ENCODE measurements at places on chromosomes 5 and 9.

DNA sequence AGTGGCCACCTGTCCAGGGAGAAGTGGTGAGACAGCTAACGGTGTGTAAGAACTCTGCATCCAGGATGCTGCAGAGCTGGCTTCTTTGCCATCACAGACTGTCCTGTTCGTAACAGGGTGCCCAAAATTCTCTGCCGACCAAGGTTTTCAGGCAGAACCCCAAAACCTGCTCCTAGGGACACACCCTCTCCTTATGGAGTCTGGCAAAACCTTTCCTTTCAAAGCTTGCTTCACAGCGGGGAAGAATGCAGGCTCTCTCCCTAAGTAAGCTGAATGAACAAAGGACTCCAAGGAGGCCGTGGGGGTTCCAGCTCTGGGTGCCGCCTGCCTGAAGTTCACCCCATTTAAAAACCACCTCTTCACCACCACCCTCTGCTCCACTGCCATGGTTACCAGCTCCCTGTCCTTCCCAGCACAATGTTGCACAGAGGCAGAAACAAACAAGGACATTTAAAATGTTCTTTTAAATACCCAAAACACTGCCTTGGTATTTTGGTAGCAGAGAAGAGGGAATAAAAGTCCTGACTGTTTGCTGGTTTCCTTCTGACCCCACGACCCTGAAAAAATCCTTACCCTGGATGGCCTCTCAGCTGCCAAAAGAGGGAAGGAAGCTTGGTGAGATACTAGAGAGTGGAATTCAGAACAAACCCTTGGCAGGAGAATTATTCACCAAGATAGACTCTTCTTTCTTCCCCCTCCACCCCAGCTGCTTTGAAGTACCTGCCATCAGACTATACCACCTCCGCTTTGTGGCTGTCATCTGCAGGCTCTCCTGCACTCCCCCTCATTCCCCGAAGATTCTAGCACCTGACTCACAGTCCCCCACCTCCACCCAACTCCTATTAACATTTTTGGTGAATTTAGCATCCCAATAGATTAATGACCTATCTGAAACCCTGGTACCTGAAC, 7.1 kb upstream of the KLF9 start:
- DNase-seq: no peak

DNA sequence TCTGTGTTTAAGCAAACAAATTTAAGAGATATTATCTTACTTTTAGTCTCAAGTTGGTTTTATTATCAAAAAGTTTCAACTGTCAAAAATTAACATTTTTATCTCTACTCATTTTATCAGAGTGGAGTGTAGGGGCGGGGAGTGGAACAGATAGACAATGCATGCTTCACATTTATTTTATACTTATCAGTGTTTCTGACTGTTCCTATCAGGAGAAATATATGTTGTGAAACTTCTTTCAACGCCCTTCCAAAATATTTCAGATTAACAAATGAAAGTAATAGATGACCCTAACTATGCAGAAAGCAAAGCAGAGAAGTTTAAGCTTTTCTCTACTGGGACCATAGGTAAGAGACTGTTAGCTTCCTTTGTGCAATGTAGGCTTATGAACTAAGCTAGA, 44.9 kb upstream of the MAST4 start:
- DNase-seq: no peak

DNA sequence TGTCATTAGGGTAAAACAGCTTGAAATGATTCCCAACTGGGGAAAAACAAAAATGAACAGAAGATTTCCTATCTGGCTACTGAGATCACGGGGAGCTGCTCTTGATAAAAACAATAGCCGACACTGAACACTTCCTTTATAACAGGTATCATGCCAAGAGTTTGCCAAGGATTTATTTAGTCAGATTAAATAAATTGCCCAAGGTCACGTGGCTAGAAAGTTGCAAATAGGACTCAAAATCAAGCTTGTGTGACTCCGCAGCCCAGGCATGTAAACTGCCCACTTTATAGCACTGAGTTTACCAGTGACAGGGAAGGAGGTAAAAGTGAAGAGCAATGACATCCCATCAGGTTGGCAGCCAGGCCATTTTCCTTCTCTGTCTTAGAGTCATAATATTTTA, 120.7 kb upstream of the ZNF618 start:
- DNase-seq: no peak

DNA sequence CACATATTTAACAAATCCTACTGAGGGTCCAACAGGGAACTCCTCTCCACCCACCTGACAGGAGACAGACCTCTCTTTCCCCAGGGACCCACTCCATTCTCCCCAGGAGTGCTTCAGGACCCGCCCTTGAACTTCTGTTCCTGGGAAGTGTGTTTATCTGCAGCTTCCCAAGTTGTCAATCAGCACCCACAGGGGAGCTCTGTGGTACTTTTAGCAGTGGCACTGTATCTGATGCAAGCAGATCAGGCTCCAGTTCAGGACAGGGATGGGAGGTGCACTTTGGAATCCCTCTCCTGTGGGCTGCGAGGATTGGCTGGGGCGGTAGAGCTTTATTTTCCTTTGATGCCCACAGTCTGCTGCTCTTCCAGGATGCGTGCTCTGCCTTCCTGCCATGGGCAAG, 8.7 kb downstream of the GALNT10 start:
- no peak for DNase-seq

DNA sequence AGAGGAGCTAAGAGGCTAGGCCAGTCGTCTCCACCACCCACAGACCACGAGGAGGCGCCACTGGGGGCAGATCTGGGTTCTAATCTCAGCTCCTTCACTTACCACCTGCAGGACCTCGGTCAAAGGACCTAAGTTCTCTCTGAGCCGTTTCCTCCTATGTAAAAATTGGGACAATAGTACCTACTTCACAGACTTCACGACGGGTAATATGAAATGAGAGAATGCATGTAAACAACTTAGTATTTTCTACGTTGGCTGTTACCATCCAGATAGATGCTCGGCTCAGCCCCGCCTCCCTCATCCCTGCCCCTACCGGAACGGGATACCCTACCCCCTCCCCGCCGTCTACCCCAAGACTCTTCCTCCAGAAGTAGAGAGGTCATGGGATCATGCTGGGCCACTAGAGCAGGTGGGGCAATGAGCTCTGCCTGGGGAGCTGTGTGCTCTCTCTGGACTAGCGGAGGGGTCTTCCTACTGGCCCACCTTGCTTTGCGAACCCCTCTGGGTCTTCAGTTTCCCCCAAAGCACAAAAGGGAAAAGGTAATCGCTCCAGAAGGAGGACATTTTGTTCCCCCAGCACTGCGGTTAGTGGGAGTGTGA, 541 bp downstream of the GNPDA1 start:
- no peak for DNase-seq

DNA sequence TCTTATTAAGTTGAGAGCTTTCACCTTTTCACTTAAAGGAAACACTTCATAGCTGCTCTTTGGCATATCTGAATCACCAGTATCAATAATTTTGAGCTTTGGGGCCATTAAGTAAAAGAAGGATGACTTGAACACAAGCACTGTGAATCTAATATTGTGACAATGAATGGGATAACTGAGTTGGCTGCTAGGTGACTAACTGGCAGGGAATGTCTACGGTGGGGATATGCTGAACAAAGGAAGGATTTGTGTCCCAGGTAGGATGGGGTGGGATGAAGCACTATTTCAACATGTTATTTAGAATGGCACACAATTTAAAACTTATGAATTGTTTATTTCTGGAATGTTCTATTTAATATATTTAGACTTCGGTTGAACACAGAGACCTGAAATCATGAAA, 123.6 kb downstream of the TEX10 start:
- DNase-seq: no peak
